Spleen (tissue), 13 donors: ENCODE measurements at places on chromosomes 16 and 17. TPM values are rescaled to one million over a fixed set of nuclear protein-coding genes. Genes with fewer than 3 reads are reported as not detected.
A peak's percentile ranks its signal among the peaks of the same experiment; 100 is the strongest.

Gene CCDC40
- total RNA-seq, result 4.8 TPM

GRCh38 chr16:14446796-14447195, 183.3 kb downstream of the PARN start:
- DNase-seq, result no peak

Gene MYH10
- 7.8 TPM for total RNA-seq

- DNase-seq, result no peak
Observed at GRCh38 chr16:65263896-65264295, 142.0 kb upstream of the CDH11 start.

Gene LPO
- not detected for total RNA-seq

- peak; percentile 16 for DNase-seq
Observed at GRCh38 chr16:86883583-86884389, 305.4 kb downstream of the FOXL1 start.
